DMS53 (cell line): ENCODE measurements at places on chromosomes 7 and 10.

DNA sequence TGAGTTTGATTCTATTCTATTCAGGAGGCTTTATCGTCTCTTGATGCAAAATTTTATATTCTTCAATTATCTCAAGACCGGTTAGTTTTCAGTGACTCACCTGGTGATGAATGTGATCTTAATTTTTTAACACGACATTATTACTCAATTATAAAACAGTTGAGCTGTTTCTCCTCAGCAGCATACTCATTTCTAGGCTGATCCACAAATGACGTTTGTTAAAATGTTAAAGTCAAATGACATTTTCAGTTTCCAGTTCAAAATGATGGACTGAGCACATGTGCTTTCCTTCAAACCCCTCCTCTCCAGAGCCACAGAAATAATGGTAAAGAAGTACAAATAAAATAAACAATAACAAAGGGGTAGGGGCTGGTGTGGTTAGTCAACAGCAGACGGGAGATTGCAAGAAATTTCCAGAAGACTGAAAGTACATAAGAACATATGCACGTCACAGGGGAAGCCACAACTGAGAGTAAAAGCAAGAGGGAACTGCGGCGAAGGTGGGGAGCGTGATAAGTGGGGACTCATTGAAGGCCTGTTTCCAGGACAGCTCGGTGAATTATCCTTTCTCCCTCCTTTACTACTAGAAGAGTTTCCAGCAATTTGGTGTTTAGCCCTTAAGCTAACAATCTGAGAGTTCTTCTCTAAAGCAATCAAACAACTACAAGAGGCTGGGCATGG is 10.9 kb downstream of the MACROH2A2 start:
- no peak for DNase-seq

DNA sequence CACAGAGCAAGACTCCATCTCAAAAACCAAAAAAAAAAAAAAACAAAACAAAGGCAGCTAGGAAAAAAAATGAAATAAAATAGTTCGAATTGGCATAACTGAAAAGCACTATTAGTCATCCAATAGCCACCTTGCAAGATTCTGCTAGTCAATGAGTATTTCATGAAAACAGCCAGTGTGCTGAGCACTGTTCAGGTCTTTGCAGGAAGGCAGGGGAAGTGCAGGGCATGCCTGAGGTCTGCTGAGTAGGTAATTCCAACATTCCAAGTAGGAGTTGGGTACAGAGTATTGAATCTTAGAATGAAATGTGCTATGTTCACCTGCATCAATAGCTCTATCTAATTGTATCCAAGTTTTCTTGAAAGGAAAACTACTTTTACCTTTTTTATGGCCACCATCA is 22.9 kb downstream of the ABRAXAS2 start:
- DNase-seq, result no peak

- DNase-seq, result no peak
Observed at GRCh38 chr10:60953420-60953819, 9.4 kb upstream of the RHOBTB1 start.

DNA sequence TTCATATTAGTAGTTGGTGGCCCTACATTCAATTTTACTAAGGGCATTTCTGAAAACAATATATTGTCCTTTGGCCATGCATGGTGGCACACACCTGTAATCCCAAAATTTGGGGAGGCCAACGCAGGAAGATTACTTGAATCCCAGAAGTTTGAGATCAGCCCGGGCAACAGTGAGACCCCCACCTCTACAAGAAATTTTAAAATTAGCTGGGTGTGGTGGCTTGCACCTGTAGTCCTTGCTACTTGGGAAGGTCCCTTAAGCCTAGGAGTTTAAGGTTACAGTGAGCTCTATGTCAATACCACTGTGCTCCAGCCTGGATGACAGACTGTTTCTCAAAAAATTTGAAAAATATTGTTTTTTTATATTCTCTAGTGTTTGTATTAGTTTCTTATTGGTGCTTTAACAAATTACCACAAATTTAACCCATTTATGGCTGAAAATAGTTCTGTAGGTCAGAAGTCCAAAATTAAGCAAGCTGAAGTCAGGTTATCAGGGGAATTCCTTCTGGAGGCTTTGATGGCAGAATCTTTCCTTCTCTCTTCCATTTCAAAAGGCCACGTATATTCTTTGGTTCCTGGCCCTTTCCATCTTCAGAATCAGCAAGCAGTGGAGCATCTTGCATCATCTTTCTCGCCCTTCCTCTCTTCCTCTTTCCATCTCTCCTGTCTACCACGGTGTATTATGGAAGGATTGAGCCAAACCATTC is 12.4 kb downstream of the CBX3 start:
- DNase-seq, result peak; percentile 31

DNA sequence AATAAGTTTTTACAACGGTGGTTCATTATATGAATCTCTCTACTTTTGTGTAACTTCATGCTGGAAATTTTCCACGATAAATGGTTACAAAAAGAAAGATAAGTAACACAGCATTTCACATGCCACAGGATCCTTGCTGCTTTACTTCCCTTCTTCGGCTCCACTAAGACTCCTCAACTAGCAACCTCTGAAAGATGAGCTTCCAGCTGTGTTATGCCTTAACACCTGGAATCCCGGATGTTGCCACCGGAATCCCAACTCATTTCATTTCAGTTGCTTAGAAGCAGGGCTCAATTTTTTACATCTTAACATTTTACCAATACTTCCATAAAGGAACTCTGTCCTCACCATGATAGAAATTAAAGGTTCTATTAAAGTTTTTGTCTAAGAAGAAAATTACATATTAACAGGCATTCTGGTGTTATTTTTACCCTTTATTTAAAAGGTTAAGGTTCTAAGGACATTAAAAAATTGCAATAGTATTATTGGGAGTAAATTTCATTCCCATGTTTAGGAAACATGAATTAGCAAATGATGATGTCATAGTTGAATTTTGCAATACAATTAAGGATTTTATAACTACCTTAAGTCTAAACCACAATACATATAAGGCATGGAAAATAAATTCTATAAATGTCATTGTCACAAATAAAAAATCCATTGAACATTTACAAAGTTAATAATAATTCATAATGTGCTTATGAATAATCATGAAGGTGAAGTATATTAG is 57.1 kb upstream of the IL6 start:
- DNase-seq, result no peak

DNA sequence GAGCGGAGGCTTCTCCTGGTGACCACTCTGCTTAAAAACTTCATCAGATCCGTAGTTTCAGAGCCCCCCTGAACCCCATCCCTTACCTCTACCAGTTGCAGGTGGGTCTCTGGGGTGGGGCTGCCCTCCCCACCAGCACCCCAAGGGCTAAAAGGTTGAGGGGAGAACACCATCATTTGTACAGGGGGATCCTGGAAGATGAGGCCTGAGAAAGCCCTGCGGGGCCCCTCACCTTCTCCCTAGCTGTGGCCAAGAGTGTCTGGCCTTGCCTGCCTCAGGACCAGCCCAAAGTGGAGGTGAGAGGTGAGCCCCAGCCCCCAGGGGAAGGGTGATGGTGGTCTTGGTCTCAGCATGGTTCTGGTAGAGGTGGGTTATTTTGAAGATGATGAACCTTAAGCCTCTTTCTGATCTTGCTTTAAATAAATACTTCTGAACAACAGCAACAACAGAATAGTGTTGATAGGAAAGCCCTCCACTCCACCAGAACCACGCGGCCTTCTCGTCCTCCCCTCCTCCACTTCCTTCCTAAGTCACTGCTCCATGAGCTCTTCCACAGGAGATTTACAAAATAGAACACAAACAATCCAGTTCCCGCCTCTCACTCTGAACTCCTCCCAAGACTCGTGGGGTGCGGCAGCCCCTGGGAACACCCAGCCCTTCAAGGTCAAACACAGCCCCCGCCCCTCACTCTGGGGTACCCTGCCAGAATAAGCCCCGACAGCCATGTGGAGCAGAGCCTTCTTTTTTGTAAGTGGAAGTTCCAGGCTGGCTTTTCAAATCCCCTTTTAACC is 169.1 kb downstream of the EGFR start:
- DNase-seq, result no peak

DNA sequence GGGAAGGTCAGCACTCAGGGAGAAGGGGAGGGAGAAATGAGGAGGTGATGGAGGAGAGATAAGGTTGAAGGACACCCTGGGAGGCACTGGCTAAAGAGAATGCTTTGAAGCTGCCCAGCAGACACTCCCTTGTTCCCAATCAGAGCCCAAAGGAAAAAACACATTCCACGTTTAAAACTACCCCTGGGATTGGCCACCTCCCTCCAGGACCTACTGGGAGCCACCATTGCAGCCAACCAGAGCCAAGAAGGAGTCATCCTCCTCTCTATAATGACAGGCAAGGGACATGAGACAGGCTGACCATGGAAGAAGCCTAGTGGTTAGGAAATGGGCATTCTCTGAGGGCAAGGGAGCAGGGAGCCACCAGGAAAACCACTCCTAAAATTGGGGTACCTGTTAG is 43.8 kb downstream of the MYO1G start:
- DNase-seq, result no peak

DNA sequence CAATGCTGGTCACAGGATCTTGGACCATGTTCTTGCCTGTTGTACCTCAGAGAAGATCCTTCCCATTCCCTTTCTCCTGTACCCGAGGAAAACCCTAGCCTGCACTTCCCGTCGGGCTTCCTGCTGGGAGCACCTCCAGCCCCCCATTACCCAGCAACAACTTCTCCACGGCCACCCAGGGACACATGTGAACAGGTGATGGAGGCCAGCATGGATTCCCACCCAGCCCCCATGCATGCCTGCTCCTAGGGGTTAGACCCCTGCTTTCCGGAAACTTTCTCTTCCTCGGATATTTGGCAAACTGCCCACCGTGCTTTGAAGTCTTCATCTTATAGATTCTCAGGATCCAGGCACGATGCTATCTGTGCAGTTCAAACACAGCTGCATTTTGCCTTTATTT is 67.3 kb downstream of the CALML3 start:
- DNase-seq, result no peak

DNA sequence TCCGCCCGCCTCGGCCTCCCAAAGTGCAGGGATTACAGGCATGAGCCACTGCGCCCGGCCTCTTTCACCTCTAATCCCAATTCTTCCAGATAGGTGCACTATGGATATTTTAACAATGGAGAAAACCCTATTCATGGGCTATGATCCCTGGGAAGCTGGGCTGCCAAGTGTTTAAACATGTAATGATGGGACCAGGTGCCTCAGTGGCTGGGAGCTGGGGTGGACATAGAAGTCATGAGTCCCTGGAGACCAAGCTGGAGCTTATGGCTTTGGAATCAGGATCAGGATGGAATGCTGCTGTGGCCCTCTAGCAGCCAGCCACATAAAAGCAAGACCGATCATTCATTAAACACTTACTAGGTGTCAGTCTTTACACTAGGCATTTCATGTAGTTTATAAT is 41.8 kb upstream of the IGFBP3 start:
- no peak for DNase-seq

DNA sequence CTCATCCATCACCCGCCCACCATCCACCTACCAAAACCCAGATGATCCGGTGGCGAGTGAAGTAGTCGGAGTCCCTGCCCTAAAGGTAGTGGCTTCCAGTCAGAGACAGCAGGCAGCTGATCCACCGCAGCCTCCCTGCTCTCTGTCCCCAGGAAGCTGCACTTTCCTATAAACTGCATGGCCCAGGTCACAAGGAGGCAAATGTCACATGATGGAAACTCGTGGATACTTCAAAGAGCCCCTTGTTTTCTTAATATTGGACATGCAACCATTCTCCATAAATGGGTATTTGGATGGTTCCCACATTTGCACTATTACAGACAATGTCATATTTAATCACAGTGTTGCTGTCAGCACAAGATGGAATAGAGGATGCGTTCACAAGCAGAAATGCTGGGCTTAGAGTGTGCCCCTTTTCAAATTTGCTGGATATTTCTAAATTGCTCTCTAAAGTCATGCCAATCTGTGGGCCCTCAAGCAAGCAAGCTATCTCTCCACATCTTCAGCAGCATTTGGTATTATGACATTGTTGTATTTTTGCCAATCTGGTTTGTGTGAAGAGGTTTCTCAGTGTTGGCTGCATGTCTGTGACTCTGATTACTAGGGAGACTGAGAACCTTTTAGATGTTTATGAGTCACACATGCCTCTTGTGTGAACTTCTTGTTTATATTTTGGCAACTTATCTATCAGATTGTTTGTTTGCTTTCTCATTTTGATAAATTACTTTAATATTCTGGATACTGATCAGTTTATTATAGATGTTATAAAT is 822.0 kb downstream of the TNS3 start:
- DNase-seq, result peak; percentile 7

- DNase-seq, result no peak
Observed at GRCh38 chr7:37040330-37040729, 316.0 kb upstream of the AOAH start.

DNA sequence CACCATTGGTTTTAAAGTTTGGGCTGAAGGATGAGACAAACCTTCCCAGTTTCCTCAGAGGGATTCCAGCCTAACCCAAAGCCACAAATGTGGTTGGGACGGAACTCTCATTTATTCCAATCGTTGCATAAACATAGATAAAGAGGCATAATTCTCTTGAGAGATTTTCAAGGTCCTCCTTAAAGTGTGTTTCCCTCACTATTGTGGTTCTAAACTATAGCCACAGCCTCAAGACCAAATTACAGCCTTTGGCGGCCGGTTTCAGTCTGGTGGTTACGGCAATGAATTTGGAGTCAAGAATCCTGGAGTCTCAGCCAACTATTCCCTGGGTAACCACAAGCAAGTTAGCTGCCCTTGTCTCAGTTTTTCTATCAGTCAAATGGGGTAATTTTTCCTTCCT is 42.6 kb downstream of the SEM1 start:
- no peak for DNase-seq

GRCh38 chr7:14201353-14201752 is 211.9 kb upstream of the ETV1 start:
- DNase-seq, result no peak

- DNase-seq, result no peak
Observed at GRCh38 chr7:108222236-108222892, 92.2 kb upstream of the LAMB4 start.

DNA sequence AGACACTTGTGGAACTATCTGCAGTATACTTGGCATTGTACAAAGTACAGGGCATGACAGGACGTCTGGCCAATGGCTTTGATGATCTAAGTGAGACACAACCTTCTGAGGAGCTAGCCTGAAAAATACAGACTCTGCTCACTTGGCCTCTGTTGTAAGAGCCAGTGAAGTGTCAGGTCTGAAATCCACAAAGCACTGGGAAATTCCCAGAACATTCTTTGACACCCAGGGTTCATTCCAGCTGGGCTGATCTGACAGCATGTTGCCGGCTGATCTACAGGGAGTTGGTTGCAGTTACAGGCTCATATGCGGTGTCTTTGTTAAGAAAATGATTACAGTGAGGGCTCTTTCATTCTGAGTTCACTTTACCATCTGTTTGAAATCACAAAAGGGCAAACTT is 354.6 kb downstream of the PHF14 start:
- no peak for DNase-seq

DNA sequence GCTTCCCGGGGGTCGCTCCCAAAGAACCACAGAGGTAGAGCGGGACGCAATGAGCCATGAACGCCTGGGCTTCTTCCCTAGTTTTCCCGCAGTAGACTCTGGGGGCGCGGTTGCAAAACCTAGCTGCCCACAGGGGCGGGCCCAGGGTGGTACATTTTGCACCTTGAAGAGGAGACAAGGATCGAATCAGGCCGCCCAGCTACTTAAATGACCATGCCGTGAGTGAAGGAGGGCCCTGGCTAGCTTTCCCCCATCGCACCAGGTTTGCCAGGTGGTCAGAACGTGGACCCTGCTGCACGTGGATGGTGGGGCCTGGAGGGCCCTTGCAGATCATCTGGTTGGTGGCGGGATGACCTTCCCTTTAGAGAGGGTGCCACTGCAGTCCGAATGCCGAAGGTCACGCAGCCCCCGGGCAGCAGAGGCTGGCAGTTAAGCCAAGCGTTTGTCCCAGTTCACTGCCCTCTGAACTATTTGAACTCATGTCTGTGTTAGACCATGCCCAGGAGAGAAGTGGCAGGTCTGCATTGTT is 604 bp upstream of the SHTN1 start:
- DNase-seq, result peak; percentile 88
